Stimulated activated CD8-positive, alpha-beta memory T cell treated with anti-CD3 and anti-CD28 coated beads, Interleukin-12 subunit alpha, Interleukin-12 subunit beta, amount 100 ng/mL, for 4 hours (primary cell): ENCODE measurements at places on chromosomes 4 and X.

GRCh38 chr4:168212656-168213055 lies 105.9 kb downstream of the DDX60 start:
- no peak for DNase-seq

DNA sequence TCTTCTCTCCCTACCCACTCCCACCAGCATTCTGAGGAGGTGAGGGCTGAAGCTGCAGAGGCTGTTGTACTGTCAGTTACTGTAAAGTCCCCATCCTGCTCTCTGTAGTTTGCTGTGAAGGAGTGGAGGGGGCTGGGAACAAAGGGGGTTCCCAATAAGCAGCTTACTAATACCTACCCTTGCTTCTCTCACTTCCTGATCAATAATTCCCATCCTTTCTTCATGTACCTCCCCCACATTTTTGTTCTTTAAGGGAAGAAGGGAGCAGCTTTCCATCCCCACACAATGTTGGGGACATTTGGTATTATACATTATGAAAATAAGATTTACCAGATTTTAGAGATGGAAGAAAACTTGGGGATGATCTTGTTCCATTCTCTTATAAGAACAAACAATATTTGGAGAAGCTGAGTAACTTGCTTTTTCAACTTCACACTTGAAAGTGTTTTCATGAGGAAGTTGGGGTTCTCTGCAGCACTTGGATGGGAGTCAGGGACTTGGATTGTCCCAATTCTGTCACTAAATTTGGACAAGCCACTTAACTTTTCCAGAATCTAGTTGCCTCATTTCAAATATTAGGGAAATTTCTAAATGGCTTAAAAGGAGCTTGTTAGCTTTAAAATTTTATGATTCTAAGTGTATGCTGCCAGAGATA lies 5.4 kb downstream of the TBC1D1 start:
- DNase-seq, result no peak

DNA sequence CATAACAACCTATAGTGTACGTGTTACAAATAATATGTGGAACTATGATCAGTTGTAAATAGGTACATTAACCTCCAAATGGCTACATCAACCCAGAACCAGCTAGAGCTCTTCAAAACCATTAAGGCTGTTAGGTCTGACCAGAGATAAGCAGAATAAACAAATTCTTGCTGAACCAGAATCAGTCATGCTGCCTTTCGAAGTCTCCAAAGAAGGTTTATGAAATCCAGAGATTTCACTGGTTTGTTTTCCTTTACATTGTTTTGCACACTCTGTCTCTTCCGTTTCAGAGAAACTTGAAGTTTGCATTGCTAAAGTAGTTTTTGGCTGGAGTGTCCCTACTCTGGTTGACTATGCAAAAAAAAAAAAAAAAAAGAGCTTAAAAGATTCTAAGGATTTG lies 177.3 kb upstream of the SLIT2 start:
- no peak for DNase-seq

DNA sequence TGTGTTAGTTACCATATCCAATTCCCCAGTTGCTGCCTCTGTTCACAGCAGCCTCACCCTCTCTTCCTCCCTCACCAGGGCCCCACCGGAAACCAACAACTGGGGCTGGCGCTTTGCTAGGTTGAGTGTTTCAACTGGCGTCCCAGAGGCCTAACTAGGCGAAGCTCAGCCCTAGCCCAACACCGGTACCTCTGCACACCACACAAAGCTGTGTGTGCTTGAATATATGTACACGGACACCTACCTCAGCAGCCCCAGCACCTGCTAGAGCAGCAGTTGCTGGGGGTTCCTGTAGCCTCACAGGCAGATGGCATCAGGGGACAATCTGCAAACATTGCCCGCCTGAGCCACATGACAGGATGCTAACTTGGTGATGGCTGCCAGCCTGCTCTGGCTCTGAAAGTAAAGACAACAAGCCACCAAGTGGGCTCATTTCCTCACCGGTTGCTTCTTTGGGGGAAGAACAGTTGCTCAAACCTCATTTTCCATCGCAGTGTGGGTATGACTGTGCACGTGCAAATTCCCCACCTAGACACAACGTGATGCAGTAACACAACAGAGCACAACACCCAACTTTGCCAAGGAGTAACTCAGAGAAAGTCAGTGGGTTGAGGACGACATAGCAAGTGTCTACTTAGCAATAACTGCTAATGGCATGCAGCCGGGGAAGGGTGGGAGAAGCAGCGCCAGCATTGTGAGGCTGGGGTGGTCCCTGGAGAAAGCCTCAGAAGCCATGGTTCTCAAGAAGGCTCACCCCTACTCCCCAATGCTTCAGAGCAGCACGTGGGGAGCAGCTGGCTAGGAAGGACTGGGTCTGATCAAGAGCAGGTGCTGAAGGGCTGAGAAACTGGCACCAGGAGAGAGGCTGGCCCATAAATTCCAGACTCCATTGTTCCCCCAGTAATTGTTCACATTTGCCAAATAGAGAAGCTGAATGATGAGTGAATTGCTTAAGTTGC lies 139.5 kb downstream of the SH3KBP1 start:
- peak; percentile 38 for DNase-seq

DNA sequence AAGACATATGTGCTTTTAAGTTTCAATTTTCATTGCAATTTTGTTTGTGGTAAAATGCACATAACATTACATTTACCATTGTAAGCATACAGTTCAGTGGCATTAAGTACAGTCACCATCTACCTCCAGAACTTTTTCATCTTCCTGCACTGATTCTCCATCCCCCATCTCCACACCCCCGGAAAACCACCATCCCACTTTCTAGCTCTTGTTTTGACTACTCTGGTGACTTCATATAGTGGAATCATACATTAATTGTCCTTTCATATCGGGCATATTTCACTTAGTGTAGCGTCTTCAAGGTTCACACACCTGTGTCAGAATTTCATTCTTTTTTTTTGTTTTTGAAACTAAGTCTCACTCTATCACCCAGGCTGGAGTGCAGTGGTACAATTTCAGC lies 143.5 kb downstream of the GPR143 start:
- DNase-seq, result no peak

DNA sequence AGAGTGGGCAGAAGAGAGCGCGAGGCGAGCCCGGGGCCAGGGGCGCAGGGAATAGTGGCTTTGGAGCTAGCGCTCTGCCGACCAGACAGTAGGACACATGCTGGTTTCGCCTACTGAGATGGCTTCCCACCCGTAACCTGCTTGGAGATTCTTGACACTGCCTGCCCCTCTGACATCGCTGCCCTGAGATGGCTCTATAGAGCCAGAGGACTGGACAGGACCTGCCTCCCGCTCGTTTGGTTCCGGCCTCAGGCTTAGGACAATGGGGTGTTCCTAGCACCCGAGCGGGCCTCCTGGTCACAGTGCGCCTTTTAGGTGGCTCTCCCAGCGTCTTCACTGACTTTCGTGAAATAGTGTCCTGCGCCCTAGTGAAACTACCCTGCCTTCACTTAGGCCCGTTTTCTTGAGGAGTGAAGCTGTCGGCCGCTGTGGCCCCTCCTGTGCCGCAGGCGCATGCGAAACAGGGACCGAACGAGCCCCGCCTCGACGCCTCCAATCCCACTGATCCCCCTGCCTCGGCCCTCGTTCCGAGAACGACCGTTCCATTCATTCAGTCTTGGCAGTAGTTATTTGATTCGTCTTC lies 608 bp downstream of the TAF1 start:
- no peak for DNase-seq

DNA sequence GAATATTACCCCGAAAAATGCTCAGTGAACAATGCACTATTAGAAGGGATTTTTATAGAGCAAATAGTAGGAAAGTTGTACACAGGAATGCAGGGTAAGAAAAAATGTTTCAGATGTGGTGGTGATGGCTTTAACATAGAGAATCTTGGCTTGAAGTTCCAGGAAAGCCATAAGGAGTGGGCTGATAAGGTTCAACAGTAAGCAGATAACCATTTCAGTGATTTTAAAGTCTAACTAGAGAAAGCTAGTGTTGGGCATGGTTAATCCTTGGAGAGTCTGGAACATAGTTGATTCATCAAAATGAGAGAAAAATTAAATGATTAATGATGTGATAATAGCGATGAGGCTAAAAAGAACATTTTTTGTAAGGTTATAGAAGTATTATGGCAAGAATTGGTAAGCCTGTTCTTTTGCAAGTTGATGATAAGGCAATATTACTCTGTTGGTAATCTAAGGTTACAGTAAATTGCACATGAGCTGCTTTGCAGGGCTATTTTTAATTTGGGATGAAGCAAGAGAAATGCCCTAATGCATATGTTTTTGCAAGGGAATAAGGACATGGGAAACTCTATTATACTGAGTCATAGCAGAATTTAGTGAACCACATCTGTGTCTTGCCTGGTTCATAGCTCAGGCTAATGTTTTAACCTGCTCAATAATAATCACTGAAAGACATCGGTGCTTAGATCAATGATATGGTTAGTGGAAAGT lies 44.3 kb downstream of the GALNTL6 start:
- DNase-seq, result no peak

DNA sequence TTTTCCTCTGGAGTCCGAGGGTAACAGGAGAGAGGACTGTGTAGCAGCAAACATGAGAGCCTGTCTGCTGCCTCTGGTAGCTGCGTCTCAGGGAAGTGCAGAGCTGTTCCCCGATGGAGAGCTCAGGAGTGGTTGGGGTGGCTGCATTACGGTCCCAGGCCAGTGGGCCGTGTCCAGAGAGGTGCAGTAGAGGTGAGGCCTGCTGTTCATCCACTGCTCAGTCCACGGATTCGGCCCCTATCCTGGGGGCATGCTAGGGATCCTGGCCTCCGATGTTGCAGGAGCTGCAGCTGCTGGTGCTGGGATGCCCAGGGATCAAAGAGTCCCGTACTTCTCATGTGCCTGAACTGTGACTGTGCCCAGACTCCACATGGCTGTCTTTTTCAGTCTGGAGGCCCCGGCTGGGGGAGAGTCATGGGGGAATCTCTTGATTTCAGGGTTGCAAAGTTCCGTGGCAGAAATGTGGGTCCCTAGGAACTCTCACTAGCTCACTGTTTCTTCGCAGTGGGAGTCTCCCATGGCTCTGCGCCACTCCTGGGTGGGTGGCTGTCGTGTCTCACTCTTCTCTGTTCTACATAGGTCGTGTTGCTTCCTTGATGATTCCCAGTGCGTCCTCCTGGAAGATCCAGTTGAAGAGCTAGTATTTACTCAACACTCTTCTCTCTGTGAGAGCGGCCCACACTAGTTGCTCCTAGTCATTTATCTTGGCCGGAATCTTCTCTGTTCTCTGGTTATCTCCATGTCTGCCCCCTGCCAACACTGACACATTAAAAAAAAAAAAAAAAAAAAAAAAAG lies 109.5 kb upstream of the CENPE start:
- no peak for DNase-seq

DNA sequence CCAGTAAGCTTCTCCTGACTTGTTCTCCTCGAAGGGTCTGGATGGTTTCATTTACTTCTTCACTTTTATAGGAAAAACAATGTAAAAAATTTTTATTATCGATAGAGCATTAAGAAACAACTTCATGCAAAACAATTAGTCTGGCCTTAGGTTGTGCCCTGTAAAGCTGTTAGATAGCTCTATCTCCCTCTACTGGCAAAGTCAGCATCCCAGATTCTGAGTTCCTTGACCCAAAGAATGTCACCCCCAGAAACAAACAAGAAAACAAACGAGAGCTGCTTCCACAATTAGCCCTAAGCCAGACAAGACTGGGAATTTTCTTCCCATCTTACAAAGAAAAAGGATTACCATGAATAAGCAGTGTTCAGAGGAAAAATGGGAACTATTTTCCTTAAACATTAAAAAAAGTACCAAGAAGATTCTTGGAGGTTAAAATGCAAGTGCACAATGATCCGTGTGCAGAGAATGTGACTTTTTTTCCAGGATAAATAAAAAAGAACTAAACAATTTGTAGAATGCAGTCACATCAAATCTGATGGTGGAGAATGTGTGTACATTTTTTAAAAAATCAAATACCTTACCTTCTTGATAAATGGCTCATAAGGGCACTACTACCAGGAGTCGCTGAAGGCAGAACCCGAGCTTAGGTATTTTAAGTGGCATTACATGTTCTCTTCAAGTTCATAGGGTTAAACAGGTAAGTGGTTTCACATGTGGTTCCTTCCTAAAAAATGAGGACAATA lies 293.2 kb downstream of the FBXO8 start:
- no peak for DNase-seq

DNA sequence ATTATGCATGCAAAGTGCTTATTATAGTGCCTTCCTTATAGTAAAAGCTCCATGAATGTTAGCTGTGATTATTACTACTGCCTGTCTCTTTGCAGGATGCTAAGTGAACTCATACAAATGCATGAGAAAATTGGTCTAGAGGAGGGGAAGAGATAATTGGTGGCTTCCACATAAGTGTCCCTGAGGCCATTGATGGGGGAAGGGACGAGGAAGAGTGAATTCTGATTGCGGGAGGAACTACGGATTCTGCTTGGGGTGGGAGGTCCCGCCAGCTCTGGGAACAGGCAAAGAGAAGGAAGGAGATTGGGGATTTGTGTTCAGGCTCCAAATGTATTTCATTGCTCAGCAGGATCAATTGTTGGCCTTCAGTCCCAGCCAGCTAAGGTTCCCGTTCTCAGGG lies 11.6 kb upstream of the ARHGAP36 start:
- DNase-seq, result no peak

DNA sequence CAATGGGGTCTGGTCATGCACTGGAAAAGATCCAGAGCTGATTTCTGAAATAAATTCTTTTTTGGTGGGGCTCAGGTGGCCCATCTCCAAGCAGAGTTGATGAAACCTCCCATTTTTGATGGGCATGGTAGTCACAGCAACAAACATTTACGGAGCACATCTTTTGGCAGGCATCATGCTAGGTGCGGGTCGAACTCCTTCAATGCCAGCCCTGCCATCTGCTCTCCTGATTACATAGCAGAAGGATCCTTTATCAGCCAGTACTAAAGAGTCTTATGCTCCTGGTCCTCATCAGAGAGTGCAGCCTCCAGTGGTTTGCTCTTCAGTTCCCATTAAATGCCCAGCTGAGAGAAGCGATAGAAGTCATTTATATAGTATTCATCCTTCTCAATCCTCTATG lies 121.7 kb downstream of the GRXCR1 start:
- DNase-seq, result no peak

GRCh38 chr4:170599894-170600293 lies 510.1 kb upstream of the AADAT start:
- DNase-seq, result no peak

- no peak for DNase-seq
Measured at GRCh38 chr4:80990851-80991250, 39.7 kb upstream of the BMP3 start.

DNA sequence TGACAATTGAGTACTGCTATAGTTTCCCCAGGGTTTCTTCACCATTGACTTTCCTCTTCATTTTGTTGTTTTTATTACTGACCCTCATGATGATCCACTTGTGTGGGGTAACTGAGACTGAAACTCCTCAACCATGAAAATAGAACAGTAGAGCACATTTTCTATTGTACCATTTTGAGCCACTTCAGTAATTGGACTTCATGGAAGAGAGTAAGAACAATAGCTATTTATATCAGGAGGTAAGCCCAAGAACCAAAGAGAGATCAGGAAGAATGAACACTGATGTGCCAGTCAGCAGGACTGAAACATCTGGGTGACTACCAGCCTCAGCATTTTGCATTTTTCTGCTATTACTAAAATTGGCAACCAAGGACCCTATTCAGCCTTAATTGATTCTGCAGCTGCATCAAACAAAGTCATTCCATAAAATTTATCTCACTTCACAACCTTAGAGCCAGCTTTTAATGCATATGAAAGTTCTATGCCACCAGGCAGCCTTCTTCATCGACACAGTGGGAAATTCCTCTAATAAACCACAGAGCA lies 151.4 kb downstream of the BANK1 start:
- DNase-seq, result no peak

GRCh38 chr4:123659262-123659661 lies 262.7 kb downstream of the SPRY1 start:
- no peak for DNase-seq

GRCh38 chr4:41122775-41123174 lies 91.6 kb downstream of the APBB2 start:
- DNase-seq, result no peak
